ENCODE measurements at places on chromosomes 7 and 10.

DNA sequence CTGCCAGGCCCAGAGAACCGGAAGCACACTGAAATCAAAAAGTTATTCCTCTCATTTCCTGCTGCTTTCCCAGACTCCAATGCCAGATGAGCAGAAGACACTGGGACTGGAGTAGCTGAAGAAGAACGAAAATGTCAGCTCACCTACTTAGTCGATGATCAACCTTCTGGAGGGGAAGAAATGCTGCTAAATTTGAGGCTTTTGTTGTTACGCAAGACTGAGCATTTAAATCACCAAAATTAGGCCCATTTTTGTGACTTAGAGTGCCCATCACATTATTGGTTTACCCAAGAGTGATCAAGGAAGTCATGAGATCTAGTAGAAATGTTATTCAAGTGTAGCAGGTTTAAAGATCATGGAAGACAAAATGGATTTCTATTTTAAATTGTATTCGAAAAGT, 182.1 kb upstream of the PLXDC2 start:
- DNase-seq: no peak

- no peak for DNase-seq
These were observed 142.8 kb downstream of the PTEN start for GRCh38 chr10:88006261-88006660.

DNA sequence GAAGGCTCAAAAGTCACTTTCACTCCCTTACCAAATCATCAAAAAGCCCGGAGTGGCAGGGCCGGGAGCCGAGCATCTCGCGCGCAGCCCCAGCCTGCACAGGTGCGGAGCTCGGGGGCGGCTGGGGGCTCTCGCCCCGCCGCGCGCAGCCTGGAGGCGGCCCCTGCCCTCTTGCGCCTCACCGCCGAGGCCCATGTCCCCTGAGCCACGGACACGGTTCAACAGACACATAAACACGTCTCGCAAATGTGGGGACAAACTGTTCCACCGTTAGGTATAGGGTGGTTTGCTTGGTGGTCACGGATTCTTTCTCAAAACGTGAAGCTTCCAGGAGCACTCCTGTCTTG, 700 bp downstream of the GSAP start:
- DNase-seq: no peak

DNA sequence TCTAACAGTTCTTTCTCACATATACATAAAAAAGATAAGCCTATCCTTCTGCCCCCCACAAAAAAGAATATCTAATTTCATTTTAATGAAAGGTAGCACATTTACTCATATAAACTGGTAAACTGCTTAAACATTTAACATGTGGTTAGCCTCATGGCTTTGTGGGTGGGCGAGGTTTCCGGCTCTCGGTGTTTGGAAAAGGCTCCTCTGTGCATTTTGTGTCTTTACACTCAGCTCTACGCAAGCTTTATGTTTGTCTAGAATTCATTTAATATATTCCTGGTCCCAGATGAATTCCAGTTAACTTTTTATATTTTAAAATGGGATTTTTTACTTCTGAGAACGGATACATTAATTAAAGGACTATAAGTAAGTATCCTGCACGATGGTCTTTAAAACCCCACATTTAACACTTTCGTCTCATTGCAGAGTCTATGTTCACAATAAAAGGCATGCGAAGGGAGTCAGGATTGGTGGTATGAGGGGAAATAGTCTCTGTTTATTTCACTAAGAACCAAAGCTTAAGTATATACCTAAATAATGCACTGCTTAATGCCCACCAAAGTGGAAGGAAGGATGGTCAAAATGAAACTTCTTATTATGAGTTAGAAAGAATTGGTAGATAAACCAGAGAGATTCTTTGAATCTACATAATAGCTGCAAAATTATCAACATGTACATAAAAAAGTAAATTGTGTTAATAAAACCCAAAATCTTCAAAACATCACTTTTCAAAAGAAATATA, 197.2 kb downstream of the CRPPA start:
- no peak for DNase-seq

All from activated naive CD4-positive, alpha-beta T cell (primary cell).